ENCODE measurements at places on chromosomes 7 and 10. TPM values are rescaled to one million over a fixed set of nuclear protein-coding genes. Genes with fewer than 3 reads are reported as not detected.

GRCh38 chr10:91251430-91252056 is 31.1 kb downstream of the PCGF5 start:
- H3K27ac ChIP-seq, result no peak overlapping the region
- peaks cover 4% of the 10 kb centered on the region for H3K4me1 ChIP-seq
- no peaks in the 10 kb centered on the region for H3K27me3 ChIP-seq

- H3K27ac ChIP-seq, result no peak overlapping the region
- H3K4me1 ChIP-seq, result no peaks in the 10 kb centered on the region
- H3K27me3 ChIP-seq, result no peaks in the 10 kb centered on the region
- no peak overlapping the region for H3K4me3 ChIP-seq
- no peak for DNase-seq
- H3K36me3 ChIP-seq, result no peaks in the 10 kb centered on the region
Observed at GRCh38 chr7:157805713-157806112, 468.9 kb downstream of the DNAJB6 start.

- no peak for DNase-seq
- H3K4me3 ChIP-seq, result no peak overlapping the region
- no peak overlapping the region for H3K27ac ChIP-seq
- no peaks in the 10 kb centered on the region for H3K4me1 ChIP-seq
Observed at GRCh38 chr7:51645702-51646298, 329.2 kb upstream of the COBL start.

DNA sequence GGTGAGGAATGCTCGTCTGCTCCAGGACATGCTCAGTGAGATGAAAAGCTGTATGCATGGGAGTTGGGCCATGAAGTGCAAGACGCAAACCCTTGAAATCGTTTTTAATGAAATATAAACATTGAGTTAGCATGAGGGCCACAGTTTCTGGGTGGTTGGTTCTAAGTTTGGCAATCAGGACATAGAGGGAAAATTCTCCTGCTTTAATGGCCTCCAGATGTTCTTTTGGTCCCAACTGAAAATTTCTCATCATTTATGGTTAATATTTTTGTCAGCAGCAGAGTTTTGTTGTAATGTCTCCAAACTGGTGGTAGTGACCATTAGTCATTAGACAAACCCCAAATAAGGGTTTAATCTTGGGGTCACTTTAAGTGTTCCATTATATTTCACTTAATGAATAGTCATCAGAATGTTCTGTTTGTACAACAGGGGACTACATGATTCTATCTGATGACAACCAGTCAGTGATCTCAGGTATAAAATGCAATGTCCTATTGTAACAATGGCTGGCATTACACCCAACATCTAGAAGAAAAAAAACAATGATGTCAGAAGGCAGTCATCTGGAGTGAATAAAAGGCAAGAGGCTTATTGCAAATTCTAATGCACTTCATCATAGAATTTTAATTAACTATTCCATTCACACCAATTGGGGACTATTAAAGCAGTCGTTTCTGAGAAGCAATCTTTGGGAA is 197.4 kb downstream of the JCAD start:
- H3K4me1 ChIP-seq, result no peaks in the 10 kb centered on the region
- DNase-seq, result no peak
- H3K36me3 ChIP-seq, result no peaks in the 10 kb centered on the region
- no peak overlapping the region for H3K27ac ChIP-seq
- peaks cover 5% of the 10 kb centered on the region for H3K27me3 ChIP-seq

DNA sequence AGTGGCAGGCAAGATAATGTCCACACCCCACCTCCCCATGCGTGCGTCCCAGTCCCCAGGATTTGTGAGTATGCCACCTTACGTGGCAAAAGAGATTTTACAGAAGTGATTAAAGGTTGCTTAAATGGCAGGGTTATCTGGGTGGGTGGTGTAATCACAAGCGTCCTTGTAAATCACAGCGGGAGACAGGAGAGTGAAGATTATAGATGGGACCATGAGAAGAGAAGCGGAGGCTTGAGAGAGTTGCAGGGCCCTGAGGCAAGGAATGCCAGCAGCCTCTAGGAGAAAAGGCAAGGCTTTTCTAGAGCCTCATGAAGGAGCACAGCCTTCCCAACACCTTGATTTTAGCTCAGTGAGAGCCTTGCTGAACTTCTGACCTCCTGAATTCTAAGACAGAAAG is 10.2 kb downstream of the ZRANB1 start:
- H3K36me3 ChIP-seq, result peaks cover 39% of the 10 kb centered on the region
- no peak for DNase-seq
- H3K4me3 ChIP-seq, result no peak overlapping the region

DNA sequence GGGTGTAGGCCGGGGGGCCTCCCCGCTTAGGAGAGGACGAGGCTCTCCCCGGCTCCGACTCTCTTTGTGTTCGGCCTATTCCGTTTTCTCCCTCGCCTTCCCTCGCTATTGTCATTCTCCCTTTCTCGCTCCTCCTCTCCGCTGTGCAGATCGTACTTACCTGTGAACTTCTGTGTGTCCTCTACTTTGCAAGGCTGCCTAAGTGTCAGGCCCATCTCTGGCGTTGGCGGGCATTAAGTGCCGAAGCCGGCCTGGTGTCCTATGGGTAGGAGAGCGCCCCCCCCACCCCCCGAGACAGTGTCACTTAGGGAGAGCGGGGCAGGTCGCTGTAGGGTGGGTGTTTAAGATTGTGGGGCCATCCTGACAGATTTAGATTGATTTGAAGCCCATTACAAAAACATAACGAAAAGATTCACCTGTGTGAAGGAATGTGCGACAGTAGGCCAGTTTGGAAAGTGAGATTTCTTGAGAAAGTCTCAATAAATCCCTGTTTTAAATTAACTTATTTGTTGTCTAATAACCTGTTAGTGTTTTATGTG is 579 bp downstream of the RBM33 start:
- H3K4me1 ChIP-seq, result peaks cover 52% of the 10 kb centered on the region
- H3K27me3 ChIP-seq, result no peaks in the 10 kb centered on the region
- peak overlapping the region; percentile 98 for H3K4me3 ChIP-seq
- peaks cover 73% of the 10 kb centered on the region for H3K36me3 ChIP-seq
- H3K27ac ChIP-seq, result peak overlapping the region; percentile 98

DNA sequence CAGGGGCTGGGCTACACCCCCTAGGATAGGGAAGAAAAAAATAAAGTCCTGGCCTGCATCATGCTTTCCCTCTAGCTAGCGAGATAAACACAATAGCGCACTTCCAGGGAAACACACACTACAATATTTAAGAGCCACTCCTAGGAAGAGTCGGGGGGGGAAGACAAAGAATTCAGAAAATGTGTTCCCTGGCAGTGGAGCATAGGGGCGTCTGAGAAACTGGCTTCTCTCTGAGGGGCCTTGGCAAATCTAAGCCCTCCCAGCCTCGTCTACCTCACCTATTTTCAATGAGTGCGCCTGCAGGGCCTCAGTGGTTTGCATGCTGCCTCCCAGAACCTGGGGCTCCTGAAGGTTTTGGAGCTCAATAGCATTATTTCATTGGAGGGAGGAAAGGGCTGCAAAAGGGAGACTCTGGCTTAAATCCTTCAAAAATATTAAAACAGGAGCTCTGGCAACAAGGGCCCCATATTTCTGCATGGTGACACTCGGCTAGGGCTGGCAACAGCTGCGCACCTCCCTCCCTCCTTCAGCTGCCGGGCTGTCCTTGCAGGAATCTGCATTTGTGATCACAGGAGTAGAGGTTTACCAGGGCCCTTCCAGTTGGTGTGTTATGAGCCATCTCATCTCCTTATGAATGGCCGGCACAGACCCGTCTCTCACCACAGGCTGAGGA is 10.8 kb downstream of the ANXA11 start:
- no peak overlapping the region for H3K4me3 ChIP-seq
- peak overlapping the region; percentile 94 for H3K27ac ChIP-seq
- DNase-seq, result no peak
- H3K36me3 ChIP-seq, result peaks cover 24% of the 10 kb centered on the region

DNA sequence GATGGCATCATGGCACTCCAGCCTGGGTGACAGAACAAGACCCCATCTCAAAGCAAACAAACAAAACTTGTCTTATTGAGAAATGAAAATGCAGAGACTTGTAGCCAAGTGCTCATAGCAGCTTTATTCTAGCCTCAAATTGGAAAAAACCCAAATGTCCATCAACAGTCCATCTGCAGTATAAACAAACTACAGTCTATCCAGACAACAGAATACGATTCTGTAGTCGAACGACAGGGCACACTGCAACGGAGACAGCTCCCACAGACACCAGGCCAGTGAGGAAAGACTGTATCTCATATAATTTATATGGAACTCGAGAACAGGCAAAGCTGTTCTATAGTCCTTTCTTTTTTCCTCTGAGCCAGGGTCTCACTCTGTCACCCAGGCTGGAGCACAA is 40.8 kb upstream of the SUN1 start:
- H3K4me1 ChIP-seq, result no peaks in the 10 kb centered on the region
- H3K27ac ChIP-seq, result no peak overlapping the region
- no peak overlapping the region for H3K4me3 ChIP-seq
- H3K36me3 ChIP-seq, result peaks cover 8% of the 10 kb centered on the region

DNA sequence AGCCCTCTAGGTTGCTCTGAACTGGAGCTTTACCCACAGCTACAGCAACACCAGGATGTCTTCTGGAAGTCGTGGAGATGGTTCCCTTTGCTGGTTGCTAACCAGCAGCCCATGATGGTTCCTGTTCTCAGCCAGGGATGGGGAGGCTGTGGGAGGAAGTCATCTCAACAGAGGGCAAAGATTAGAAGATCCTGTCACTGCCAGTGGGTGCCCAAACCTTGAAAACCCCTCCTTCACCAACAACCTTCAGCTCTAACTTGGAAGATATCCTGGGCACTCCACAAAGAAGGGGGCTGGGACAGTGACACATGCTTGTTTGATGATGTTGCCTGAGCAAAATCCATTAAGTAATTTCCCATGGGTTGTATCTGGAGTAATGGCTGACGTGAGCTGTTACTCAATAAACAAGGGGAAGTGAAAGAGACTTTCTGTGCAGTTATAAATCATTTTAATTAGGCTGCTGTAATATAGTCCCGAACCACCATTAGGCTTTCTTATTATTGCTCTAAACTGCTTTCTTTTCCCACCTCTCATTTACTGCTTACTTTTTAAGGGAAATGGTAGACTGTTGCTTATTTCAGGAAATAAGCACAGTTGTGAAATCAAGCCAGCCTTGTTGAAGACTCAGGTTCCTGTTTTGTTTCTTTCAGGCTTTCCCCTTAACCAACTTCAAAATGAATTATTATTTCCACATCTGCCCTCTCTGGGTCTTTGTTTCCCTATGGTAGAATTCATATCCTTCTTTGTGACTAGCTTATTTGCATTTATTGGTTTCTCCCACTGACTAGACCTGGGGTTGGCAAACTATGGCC is 124.8 kb downstream of the PPP1R17 start:
- no peak for DNase-seq
- no peak overlapping the region for H3K4me3 ChIP-seq
- no peak overlapping the region for H3K27ac ChIP-seq
- H3K27me3 ChIP-seq, result no peaks in the 10 kb centered on the region

- DNase-seq, result no peak
- H3K4me3 ChIP-seq, result no peak overlapping the region
- peaks cover 63% of the 10 kb centered on the region for H3K4me1 ChIP-seq
- no peaks in the 10 kb centered on the region for H3K27me3 ChIP-seq
- peaks cover 19% of the 10 kb centered on the region for H3K36me3 ChIP-seq
Observed at GRCh38 chr7:43686991-43687390, 42.3 kb downstream of the COA1 start.

SEMA3C gene
- not detected for total RNA-seq

DNA sequence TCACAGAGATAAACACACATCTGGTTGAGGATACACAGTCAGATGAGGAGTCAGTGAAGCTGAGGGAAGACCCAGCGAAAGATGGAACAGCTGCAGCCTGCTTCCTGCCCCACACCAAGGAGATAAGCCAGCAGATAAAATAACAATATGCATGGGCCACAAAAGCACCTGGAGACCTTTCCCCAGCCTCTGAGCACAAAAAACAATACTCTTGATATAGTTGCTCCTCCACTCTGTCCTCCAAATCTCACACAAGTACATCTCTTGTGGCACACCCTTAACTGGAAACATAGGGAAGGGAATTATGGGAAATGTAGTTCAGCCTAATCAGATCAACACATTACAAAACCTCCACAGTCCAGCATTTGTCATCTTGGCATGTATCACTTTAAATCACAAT is 9.7 kb upstream of the FHIP2A start:
- H3K27ac ChIP-seq, result no peak overlapping the region
- peaks cover 9% of the 10 kb centered on the region for H3K4me1 ChIP-seq

- H3K27me3 ChIP-seq, result peaks cover 71% of the 10 kb centered on the region
- peaks cover 36% of the 10 kb centered on the region for H3K4me1 ChIP-seq
- DNase-seq, result no peak
- H3K27ac ChIP-seq, result no peak overlapping the region
- H3K36me3 ChIP-seq, result no peaks in the 10 kb centered on the region
Observed at GRCh38 chr10:125146791-125147579, 13.4 kb downstream of the CTBP2 start.

LIPF gene
- not detected for total RNA-seq

SLC18A2 gene
- not detected for total RNA-seq

DNA sequence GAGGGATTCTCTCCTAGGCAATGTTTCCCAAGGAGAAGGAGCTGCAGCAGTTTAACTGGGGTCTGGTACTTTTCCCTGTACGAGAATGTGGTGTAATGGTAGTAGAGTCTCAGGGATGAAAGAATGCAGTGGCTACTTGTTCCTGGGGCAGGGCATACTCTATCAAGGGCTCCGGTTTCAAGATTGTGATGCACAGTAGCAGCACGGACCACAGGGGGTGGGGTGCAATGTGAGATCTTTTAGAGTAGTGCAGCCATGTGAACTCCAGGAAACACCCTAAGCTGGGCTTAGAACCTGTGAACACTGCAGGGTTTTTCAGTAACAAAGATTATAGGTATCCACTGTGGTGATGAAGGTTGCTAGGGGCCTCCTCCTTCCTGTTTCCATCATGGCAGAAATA is 903.9 kb downstream of the NRG3 start:
- no peak overlapping the region for H3K27ac ChIP-seq
- H3K4me1 ChIP-seq, result no peaks in the 10 kb centered on the region
- no peaks in the 10 kb centered on the region for H3K27me3 ChIP-seq
- no peak overlapping the region for H3K4me3 ChIP-seq

DNA sequence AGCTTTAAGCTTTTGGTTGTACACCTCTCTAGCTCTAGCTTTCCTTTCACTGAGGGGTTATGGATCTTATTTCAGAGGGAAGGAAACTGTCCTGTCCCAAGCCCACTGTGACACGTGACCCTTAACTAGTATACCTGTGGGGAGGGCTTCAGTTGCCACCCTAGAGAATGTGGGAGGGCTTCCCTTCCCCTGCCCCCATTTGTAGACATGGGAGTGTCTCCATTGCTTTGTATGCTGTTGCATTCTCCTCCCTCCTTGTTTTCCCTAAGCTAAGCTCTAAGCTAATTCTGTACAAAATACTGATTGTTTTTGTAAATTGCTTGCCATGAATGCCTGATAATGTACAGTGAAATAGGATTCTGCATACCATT is 11.2 kb downstream of the LUC7L2 start:
- peaks cover 48% of the 10 kb centered on the region for H3K36me3 ChIP-seq
- H3K27ac ChIP-seq, result no peak overlapping the region
- H3K4me3 ChIP-seq, result no peak overlapping the region

GRCh38 chr7:132475669-132476116 is 100.6 kb downstream of the PLXNA4 start:
- no peak overlapping the region for H3K27ac ChIP-seq
- H3K4me1 ChIP-seq, result no peaks in the 10 kb centered on the region
- peaks cover 26% of the 10 kb centered on the region for H3K27me3 ChIP-seq
- no peak overlapping the region for H3K4me3 ChIP-seq
- no peak for DNase-seq

GRCh38 chr10:91416339-91416855 is 6.3 kb downstream of the HECTD2 start:
- H3K27me3 ChIP-seq, result no peaks in the 10 kb centered on the region
- H3K4me1 ChIP-seq, result peaks cover 2% of the 10 kb centered on the region
- H3K4me3 ChIP-seq, result no peak overlapping the region
- no peak overlapping the region for H3K27ac ChIP-seq

GRCh38 chr7:69577221-69577620 is 21.1 kb upstream of the AUTS2 start:
- H3K27me3 ChIP-seq, result no peaks in the 10 kb centered on the region
- H3K4me3 ChIP-seq, result no peak overlapping the region
- peaks cover 4% of the 10 kb centered on the region for H3K4me1 ChIP-seq
- no peaks in the 10 kb centered on the region for H3K36me3 ChIP-seq

All from activated B cell treated with CpG ODN at 0.5 μM for 24 hours (primary cell).